ENCODE measurements at places on chromosomes 16 and 17. TPM values are rescaled to one million over a fixed set of nuclear protein-coding genes. Genes with fewer than 3 reads are reported as not detected.

Gene FZD2
- 0.10 TPM for total RNA-seq

Gene TMEM98
- total RNA-seq = 4.4 TPM

Gene HLF
- 3.3 TPM for total RNA-seq

Gene CCL7
- not detected for total RNA-seq

Gene CACNG1
- total RNA-seq = not detected

Gene SLC35G3
- not detected for total RNA-seq

Gene EPX
- not detected for total RNA-seq

Gene KRTAP9-8
- total RNA-seq = not detected

Gene CES1
- total RNA-seq = 3.4 TPM
